Hematopoietic multipotent progenitor cell (in vitro differentiated cells): ENCODE measurements at places on chromosomes 3 and 15. TPM values are rescaled to one million over a fixed set of nuclear protein-coding genes. Genes with fewer than 3 reads are reported as not detected.

DNA sequence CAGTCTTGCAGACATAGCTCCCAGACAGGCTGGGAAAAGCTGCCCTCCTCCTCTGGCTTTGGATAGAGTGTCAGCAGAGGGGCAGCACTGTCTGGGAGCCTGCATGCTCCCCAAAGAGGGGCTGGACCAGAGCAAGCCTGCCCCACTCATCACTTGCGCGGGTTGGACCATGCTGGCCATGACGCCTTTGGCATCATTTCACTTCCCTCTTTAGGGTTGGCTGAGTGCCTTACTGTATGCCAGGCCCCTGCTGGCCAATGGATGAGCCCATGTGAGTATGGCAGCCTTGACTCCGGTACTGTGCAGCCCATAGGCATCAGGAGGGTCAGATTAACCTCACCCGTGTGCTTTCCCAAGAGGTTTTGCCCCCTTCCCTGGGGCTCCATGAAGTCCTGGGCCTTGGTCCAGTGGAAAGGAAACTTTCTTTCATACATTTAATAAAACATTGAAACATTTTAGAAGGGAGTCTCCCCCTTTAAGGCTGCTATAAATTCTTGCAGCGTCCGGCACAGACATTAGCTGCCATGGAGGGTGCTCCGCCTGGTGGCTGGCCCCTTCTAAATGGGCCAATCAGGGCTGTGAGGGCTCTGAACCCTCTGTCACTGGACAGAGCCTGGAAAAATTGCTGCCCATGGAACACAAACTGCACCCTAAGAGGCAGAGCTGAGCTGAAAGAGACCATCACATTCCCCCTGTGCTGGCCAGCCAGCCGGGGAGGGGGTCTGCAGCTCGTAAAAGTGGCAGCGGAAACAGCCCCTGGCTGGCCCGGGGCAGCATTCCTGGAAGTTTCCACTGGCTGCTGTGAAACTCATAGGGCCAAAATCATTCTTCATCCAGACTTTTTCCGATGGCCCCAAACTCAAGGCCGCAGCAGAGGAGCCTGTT is 20.8 kb upstream of the DUSP7 start:
- DNase-seq: no peak

GRCh38 chr3:49013738-49014660 is 4.4 kb downstream of the DALRD3 start:
- peak; percentile 48 for DNase-seq

The PLA2G4D gene
- total RNA-seq: not detected

The OCA2 gene
- total RNA-seq: not detected

The LXN gene
- 31.0 TPM for total RNA-seq
